Right lobe of liver (tissue), 6 donors: ENCODE measurements at places on chromosomes 5 and 9.

DNA sequence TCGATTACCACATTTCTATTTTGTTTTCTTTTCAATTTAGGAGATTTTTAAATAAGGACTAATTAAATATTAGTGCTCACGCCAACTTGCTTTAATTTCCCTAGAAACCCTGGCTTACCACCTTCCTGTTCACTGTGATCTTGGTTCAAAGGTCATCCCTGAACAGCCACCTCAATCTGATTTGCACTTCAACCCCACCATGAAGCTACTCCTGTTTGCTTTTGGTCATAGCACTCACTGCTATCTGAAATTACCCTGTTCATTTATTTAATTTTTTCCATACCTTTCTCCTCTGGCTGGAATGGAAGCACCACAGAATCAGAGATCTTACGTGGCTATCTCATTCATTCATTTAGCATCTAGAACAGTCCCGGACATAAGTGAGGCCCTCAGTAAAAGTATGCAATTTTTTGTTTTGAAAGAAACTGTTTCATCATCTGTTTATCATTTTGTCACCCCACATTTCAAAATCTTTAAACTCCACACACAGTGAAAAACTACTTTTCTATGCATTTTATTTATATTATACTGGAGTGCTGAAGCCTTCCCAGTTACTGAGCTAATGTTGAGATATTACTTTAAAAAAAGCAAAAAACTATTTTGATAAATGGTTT lies 17.2 kb upstream of the ADAMTSL1 start:
- no peak for DNase-seq

DNA sequence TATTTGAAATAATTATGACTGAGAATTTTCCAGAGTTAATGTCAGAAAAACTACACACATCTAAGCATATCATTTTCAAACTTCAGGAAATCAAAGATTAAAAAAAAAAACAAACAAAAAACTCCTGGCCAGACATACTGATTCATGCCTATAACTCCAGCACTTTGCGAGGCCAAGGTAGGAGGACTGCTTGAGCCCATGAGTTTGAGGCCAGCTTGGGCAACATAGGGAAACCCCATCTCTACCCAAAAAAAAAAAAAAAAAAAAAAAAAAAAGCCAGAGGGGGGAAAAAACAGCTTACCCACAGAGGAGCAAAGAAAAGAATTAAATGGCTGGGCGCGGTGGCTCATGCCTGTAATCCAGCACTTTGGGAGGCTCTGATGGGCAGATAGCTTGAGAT lies 22.4 kb downstream of the EFCAB9 start:
- no peak for DNase-seq

DNA sequence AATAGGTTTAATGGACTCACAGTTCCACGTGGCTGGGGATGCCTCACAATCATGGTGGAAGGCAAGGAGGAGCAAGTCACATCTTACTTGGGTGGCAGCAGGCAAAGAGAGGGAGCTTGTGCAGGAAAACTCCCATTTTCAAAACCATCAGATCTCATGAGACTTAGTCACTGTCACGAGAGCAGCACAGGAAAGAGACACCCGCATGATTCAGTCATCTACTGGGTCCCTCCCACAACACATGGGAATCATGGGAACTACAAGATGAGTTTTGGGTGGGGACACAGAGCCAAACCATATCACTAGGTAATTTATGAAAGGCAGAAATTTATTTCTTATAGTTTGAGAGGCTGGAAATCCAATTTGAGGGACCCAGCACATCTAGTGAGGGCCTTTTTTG lies 40.0 kb downstream of the MTREX start:
- DNase-seq, result no peak

DNA sequence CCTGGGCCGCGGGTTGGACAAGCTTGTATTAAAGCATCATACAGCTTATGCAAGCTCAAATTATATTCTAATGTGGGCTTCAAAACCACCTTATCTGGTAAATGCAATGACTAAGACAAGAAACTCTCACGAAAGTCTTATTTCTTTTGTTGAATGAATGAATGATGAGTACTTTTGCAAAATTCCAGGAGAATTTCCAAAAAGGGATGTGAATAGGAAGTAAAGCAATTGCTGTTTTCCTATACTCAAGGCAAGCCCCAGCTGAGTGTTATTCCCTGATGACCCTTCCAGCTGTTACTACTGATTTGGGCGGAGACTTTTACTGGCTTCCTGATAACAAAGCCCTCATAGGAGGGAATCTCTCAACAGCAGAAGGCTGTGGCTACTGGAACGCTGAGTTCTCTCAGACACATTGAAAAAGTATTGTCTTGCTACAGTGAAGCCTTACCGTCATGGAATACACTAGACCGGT lies 162.8 kb downstream of the SREK1 start:
- DNase-seq, result no peak

GRCh38 chr9:136074706-136075105 lies 20.4 kb downstream of the NACC2 start:
- no peak for DNase-seq

DNA sequence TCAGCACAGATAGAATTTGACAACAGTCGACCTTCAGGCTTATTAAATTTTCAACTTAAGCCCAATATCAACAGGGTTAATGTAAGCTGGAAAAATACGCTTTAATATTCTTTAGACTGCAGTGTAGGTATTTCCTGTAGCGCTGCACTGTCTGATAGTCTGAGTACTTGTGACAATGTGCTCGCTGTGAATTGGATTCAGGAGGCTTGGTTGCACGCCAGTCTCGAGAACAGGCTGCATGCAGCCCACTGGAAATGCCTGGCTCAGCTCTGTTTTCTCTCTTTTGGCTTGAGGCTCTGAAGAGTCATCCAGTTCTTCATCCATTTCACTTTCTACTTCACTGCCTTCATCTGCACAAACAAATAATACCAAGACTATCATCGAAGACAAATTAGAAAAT lies 300.9 kb downstream of the RFX3 start:
- no peak for DNase-seq

GRCh38 chr5:73097740-73098139 lies 22.6 kb upstream of the TMEM171 start:
- DNase-seq, result no peak

DNA sequence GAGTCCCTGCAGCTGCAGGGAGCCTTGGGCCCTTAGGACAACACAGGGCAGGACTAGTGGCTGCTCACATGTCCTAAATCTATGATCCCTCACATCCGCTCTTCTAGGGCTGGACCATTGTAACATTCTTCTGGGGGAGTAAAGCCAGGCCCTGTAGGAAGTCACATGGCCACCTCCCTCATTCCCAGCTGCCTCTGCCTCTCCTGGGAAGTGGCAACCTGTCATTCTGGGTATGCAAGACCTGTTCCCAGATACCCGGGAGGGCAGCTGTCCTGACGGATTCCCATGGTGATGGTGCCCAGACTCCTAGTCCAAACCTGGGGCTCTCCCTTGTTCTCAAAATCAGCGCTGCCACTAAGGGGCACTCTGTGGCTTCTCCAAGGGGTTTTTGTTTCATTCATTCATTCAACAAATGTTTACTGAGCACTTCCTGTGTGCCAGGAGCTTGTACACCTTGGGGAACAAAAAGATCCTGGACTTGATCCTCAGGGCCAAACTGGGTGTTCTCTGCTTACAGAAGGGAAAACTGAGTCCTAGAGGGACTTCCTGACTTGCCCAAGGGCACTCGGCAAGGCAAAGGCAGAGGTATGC lies 85.6 kb downstream of the PSD2 start:
- DNase-seq, result no peak

DNA sequence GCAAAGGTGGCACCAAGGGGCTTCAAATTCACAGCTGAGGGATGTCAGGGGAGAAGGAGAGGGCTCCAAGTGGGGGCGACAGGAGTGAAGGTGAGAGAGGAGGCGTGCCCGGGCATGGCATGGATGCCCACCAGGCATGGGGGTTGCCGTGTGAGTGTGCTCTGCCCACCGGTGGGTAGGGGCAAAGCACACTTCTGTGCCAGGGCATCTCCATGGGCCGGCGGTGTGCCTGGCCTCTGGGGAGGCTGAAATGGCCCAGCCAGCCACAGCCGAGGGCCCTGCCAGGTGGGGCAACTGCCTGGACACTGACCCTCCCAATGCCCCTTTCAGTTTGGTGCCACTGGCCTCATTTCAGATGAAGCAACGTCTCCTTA lies 14.0 kb upstream of the RNU6ATAC start:
- no peak for DNase-seq

GRCh38 chr5:125298258-125298657 lies 551.8 kb upstream of the ZNF608 start:
- DNase-seq, result no peak

DNA sequence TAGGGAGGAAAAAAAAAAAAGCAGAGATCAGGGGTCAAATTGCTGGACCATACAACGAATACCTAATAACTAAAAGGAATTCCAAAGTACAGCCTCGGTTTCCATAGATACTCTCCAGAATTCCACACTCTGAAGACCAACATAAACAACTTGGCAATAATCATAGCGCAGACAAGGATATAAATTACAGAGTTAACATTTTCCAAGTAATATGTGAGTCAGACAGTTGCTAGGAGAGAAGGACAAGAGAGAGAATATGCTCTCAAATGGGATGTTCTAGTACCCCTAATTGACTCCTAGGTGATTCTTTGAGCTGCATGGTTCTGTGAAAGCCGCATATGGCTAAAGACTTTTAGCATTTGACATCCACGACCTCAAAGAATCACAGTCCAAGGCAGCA lies 165.2 kb downstream of the FRMD3 start:
- DNase-seq, result no peak

GRCh38 chr9:98391406-98391805 lies 136.0 kb upstream of the TBC1D2 start:
- DNase-seq, result no peak

DNA sequence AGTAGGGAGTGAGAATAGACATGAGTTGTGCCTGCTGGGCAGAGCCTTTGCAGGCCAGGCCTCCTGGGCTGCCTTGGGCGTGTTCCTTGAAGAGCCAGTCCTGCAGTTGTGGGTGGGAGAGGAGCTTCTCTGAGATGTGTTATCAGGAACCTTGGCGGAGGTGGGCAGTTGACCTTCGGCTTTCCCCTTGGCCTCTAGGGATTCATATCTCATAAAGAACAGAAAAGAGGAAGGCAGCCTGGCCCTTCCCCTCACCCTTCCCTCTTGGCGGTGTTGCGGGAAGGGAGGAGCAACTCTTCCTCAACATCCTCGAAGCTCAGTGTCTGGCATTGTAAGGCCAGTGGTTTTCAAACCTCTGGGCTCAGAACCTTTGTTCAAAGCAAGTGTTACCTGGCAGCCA lies 59.2 kb downstream of the DAPK1 start:
- no peak for DNase-seq

GRCh38 chr9:126956917-126957686 lies 42.5 kb downstream of the RALGPS1 start:
- no peak for DNase-seq

DNA sequence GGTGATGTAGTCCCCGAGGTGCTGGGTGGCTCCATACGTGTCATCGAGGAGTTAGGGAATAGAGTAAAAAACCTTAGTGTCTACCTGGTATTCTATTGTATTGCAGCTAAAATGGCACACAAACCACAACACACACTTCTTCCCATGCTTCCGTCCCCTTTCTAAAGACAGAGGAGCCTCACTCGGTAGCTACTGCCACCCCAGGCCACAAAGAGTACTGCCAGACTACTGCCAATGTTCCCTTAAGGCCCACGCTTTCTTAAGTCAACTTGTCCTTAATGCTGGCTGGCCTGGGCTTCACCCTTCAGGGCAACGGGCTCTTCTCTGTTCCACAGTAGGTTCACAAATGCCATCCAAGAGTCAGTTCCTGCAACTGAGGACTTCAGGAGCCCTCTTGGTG lies 673.0 kb downstream of the ELAVL2 start:
- no peak for DNase-seq

DNA sequence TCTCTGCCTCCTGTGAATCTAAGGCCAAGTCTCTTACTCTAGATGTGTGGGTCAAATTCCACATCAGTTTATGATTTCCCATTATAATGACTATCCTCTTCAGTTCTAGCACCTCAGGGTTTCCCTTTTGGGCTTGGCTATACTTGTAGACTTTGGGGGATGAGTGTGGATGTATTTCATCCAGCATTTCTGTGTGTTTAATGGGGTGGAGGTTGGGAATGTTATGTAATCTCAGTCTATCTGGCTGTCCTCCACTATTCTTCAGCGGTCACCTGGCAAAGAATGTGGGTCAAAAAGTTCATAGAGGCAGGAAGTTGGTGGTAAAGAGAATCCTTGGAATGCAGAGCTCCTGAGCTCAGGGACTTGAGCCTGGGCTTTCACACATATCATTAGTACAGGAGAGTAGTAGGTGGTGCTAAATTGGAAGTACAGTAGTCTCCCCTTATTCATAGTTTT lies 64.9 kb downstream of the CFAP95 start:
- no peak for DNase-seq

DNA sequence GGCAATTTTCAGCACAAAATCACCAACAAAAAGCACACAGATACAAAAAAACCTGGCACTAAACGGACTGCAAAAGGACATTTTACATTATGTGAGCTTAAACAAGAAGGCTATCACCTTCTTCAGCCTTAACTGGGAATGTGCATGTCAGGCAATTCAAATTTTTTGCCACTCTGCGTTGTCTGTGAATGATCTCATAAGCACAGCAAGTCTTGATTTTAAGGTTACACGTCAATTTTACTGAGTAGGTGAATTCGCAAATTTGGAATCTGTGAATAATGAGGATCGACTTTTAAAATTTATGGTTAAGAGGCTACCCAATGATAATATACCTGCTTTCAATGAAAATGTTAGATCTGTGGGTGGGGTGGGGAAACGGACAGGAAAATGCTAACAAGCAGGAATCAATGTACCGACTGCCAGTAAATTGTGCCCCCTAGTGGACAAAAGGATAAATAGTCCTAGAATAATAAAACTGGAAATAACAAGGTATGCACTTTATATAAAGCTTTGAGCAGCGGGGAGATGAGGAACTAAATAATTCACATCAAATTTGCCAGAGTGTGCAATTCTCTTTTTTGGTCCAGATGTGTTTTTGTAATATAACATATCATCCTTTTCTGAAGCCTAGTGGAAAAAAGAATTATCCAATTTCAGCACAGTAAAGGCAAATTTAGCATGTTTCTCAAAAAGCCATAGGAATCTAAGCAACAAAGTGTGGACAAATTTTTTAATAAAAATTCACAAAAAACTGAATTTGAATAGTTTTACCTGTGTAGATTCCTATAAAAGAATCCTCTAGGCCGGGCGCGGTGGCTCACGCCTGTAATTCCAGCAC lies 20.5 kb downstream of the EQTN start:
- no peak for DNase-seq

GRCh38 chr5:39314591-39314990 lies 49.7 kb downstream of the C9 start:
- DNase-seq, result no peak
